ENCODE measurements at places on chromosomes 4 and X.

DNA sequence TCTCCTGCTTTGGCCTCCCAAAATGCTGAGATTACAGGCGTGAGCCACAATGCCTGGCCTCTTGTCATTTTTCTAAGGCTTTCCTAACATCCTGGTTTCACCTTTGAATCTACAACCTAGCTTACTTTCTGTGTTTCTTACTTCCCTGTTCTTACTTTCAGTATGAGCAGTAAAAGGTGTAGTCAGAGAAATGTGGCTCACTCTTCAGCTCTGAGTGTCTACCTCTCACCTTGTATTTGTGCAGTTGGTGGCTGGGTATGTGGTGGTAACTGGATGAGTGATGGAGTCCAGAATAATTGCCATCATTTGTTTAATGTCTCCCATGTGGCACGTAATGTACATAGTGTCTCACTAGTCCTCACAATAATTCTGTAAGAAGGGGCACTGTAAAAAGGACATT is 19.1 kb upstream of the CXCL11 start:
- no peak for DNase-seq

DNA sequence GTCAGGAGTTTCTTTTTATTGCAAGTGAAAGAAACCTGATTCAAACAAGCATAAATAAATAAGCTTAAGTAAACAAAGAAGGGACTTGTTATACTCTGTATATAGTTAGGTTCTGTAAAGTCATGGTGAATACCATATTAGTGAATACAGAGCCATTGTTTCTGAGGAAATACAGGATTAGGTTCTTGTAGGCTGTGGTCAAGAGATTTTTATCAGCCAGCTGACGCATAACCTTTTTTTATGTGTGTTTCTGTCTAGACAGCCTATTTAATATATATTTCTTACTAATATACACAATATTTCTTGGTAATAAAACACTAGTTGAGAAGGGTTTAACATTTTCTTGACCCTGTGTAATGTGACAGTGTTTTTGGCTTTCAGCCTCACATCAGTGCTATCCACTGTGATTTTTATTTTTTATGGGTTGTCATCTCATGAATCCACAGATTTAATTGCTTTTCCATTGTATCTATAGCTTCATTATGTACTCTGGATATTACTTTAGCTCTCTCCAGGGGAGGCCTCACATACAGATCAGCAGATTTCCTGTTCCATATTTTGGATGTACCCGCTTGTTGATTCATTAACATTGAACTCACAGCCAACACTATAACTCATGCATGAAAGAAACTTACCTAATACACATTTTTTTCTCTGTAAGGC is 8.0 kb downstream of the HERC3 start:
- DNase-seq = no peak

DNA sequence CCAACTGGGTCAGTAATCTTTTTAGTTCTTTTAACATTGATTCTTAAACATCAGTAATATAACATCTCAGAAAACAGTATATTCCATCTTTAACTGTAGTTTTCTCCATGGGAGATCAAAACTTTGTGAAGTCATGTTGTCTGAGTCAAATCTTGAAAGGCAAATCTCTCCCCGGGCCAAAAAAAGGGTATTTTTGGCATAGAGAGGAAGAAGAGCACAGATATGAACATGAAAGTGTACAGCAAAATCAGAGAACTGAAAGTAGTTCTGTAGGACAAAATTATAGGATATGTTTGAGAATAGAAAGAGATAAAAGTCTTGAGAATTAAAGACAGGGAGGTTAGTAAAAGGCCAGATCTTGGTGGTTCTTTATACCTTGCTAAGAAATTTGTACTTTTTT is 176.4 kb upstream of the GYPA start:
- no peak for DNase-seq

DNA sequence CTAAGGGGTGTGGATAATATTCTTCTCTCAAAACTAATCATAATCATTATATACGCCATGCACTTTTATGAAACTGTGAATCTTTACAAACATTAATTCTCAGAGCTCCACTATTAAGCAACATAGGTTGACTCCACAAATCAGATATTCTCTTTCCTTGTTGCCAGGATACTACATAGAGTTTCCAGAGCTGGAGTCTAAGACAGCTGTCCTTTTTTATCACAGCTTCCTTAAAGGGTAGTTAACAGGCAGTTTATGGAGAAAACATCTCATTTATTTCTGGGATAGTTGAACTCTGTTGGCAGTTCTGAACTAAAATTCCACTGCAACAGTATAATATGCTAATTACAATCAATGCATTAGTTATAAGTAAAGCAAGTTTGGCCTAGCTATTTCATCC is 152.1 kb upstream of the PPP1R2C start:
- no peak for DNase-seq

GRCh38 chr4:113007151-113007550 is 42.3 kb upstream of the ANK2 start:
- DNase-seq = no peak

DNA sequence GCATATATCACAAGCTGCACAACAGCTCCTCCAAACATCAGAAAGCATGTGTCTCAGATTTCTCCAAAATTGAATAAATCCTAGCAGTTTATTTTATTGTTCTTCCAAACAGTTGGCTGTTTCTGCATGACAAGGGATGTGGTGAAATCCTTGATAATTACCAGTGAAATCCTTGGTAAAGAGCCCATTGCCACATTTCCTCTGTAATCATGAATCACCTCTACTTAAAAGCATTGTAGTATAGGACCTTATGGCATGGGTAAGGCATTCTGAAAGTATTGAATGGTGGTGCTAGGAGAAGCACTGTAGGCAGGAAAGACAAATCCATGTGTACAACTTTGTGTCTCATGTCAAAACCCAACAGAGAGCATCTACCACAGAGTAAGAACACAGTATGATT is 135.8 kb upstream of the NDST3 start:
- no peak for DNase-seq

GRCh38 chrX:50081282-50081889 is 119.4 kb downstream of the AKAP4 start:
- no peak for DNase-seq

DNA sequence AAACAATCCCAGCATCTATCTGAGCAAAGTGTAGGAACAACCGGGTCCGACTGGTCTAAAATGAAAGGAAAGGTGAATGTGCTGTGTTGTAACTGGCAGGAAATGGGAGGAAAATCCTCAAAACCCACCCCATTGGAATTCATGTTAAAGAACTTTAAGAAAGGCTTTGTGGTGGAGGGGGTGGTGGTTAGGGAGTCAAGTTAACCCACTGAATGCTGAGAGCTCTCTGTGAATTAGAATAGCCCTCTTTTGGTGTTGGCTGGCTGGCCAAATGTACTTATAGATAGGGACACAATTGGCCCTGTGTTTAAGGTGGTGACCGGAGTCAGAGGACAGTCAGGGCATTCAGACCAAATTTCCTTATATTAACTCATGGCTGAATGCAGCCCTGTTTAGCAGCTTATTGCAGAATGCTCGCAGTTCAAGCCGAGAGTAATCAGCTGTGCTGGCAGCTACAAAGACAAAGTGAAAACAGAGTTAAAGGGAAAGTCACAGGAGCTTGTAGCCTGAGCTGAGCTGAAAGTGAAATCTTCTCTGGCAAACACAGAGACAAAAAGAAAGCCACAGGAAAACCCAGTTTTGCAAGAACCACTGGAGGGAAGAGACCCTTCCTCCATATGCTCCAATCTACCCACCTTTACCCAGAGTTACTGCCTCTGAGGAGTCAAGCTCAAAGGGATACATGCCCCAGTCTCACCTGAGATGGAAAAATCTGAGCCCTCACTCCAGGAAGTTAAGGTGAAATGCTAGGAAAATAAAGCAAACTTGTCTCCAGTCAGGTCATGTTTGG is 38.5 kb upstream of the UGT2B7 start:
- no peak for DNase-seq

- no peak for DNase-seq
Measured at GRCh38 chr4:4714331-4714730, 145.1 kb upstream of the MSX1 start.

DNA sequence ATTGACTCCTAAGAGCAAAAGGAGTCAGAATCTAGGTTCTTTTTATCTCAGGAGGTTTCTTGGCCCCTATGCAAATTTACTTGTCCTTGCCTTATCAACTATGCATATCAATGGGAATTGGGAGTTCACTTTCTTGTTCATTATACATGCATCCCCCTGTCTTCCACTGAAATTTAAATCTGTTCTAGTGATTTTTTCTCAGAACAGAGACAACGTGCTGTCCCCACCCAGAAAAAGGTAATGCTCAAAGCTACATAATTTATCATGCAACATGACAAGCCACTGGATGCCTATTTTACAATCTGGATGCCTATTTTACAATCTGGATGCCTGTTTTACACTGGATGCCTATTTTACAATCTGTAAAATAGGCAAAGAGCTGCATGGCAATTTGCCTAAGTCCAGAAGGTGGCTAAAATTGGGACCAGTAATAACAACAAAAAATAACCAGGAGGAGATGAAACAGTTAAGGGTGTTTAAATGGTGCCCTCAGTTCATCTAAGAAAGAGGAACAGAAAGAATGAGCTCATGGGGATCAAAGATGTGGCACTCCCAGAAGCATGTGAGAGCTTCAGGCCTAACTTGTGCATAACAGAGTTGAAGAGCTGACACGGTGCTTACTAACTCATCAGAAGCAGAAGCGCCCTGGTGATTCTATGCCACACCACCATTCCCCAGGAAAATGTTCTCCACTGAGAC is 537.8 kb upstream of the BOD1L1 start:
- DNase-seq = no peak

DNA sequence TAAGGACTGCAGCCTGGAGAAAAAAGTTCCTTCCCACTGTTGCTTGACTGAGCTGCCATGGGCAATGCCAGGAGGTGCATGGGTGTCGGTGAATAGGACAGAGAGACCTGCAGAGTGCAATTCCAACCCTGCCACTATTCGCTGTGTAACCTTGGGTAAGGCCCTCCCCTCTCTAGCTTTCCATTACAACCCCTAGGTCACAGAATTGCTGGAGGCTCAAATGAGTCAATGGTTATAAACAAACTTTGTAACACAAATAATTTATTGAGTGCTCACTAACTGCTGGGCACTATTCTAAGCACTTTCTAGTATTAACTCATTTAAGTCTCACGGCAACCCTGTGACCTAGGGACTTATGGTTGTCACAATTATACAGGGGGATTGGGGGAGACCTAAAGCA is 37.8 kb downstream of the PJA1 start:
- DNase-seq = no peak

GRCh38 chrX:118495958-118496762 is 545 bp downstream of the DOCK11 start:
- DNase-seq = peak; percentile 37

- no peak for DNase-seq
Measured at GRCh38 chrX:2697306-2697705, 6.2 kb downstream of the CD99 start.

- no peak for DNase-seq
Measured at GRCh38 chr4:187470061-187470460, 525.5 kb upstream of the ZFP42 start.

GRCh38 chr4:118086344-118086743 is 52.1 kb downstream of the NDST3 start:
- DNase-seq = no peak

DNA sequence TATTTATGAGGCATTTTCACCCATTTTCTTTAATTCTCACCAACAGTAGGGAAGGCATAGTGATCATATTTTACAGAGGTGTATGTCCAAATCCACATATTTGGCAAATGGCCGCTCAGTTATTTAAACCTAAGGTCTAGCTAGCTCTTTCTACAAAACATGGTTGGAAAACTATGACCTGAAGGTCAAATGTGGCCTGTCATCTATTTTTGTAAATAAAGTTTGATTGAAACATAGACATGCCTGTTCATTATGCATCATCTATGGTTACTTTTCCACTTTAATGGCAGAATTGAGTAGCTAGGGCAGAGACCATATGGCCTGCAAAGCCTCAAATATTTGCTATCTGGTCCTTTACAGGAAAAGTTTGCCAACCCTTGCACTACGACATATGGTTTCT is 44.2 kb downstream of the GBA3 start:
- no peak for DNase-seq

GRCh38 chr4:172411149-172411548 is 597.9 kb downstream of the GALNTL6 start:
- DNase-seq = no peak

GRCh38 chr4:41050880-41051775 is 163.2 kb downstream of the APBB2 start:
- DNase-seq = no peak

DNA sequence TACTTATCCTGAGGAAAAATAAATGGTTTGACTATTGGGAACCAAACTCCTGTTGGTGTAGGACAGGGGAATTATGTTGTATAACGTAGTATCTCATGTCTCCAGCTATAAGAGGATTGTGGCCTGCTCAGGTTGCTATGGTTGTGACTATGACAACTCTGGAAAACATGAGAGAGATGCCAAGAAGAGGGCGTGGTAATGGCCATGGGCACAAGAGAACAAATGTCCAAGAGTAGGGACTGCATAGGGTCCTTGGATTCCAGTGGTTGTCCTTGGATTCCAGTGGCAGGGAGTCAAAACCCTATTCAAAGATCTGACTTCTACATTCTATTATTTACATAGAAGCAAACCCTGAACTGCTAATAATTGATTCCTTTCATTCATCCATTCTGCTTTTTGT is 6.8 kb upstream of the MOB1B start:
- DNase-seq = no peak

- no peak for DNase-seq
Measured at GRCh38 chr4:165628572-165628971, 244.5 kb upstream of the TLL1 start.

GRCh38 chrX:153305972-153306371 is 15.6 kb downstream of the PNMA6F start:
- no peak for DNase-seq

GRCh38 chr4:102551958-102552565 is 50.9 kb downstream of the NFKB1 start:
- no peak for DNase-seq

DNA sequence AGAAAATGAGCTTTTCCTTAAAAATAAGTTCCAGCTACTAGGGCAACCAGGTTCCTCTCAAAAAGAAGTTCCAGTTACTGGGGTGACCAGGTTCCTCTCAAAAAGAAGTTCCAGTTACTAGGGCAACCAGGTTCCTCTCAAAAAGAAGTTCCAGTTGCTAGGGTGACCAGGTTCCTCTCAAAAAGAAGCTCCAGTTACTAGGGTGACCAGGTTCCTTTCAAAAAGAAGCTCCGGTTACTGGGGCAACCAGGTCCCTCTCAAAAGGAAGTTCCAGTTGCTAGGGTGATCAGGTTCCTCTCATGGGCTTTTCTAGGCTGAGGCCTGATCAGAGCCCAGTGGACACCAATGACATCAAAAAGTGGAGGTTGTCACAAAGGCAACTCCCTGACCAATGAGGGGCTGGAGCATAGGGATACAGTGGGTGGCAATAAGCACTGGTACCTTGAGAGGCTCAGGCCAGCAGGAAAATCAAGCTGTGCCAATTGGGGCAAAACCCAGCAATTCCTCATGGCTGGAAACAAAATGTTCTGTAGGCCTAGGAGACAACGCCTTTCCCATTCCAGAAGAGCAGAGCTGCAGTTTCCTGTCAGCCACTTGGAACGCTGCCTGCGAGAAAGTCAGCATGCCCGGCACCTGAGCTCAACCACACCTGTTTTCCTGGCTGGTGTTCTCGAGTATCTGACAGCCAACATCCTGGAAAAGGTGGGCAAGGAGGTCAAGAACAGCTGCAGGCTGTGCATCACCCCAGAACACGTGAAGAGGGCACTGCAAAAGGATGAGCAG is 12.3 kb upstream of the SYTL5 start:
- DNase-seq = no peak

GRCh38 chr4:14415146-14415545 is 587.1 kb upstream of the CPEB2 start:
- DNase-seq = no peak

GRCh38 chr4:108337923-108338322 is 169.2 kb upstream of the LEF1 start:
- no peak for DNase-seq

Data from stimulated activated CD8-positive, alpha-beta memory T cell treated with anti-CD3 and anti-CD28 coated beads, Interleukin-15, amount 100 ng/mL, for 4 hours (primary cell).